AG04450 (cell line): ENCODE measurements at places on chromosomes 12 and 14.

DNA sequence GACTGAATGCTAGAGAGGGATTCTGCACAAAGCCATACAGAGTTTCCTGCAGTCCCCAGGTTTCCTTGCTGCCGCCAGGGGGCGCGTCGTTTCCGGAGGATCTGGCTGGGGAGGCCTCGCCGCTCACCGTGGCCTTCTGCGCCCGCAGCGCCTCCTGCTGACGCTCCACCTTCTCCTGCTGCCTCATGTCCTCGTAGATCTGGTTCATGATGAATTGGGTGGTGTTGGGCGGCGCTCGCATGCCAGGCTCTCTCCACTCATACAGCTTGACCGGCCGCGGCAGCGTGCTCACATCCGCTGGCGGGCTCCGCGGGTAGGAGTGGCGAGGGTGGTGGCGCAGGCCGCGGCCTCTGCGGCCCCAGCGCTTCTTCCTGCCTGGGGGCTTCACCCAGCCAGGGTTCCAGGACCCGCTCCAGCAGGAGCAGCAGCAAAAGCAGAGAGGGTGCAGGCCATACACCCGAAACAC is 987 bp downstream of the CCER1 start:
- no peak for DNase-seq

DNA sequence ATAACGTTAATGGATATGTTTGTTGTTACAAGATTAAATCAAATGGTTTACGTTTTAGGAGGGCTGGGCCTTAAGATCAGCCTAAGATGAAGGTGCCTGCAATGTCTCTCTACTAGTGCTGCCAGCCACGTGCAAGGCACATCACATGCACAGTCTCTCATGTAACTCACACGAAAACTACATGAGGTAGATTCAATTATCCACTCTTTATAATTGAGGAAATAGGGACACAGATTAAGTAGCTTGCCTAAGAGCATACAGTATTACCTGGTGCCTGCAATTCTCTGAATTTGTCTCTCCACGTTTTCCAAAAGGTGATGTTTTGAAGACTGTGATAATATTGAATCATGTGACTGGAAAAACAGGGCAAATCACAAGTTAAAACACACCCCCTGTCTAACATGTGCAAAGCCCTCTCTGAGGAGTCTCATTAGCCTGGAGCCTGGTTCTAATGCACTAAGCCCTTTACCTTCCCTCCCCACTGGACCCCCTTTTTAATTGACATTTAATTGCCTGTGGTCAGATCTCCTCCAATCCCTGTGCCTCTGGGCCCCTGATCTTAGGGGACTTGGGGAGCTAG is 14.6 kb upstream of the ATP2A2 start:
- no peak for DNase-seq

- no peak for DNase-seq
Observed at GRCh38 chr12:31897781-31898503, 61.3 kb upstream of the RESF1 start.

DNA sequence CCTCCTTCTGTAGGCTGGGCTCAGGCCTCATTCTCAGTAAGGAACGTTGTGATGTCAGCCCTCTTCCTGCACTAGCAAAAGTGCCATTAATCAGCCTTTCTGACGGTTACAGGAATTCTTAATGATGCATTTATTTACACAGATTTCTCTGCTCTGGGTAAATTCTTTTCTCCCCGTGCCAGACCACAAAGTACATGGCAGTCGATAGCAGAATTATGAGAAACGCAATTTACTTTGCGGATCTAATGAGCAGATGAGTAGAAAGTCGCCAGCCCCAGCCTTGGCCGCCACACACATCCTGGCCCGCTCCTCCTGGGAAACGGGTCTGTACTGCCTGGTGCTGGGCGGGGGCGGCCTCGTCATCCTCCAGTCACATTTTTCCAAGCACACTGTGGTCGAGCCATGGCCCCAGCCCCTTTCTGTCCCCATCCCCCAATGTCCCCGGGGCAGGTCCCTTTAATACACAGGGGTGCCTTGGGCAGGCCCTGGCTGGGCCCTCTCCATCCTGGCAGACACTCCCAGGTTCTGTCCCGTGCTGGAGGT is 25.9 kb downstream of the NOC4L start:
- no peak for DNase-seq

DNA sequence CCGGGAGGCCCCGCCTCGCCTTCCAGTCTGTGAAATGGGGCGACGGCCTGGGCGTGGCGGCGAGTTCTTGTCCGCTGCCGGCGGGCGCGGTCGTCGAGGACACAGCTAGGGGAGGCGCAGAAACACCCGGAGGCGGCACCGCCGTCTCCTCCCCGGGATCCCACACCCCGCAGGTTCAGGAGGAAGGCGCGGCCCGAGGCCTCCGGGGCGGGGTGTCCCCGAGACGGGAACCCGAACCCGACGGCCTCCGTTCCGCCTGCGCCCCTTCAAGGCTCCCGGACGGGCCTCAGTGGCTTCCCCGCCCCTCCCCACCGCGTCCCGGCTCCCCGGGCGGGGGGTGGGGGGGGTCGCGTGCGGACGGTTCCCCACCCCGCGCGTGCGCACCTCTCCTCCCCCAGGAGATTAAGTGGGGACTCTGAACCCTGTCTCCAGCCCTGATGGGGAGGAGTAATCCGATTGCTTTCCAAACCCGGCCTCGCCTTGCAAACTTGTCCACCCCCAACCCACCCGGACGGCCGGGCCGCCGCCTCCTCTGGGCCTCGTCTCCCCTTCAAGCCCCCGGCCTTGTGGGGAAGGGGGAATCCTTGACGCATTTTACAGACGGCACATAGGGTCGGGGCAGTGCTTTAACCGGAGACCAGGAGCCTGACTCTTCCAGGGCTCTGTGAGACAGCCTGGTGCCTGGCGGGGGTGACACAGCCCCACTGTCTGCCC is 35.3 kb upstream of the ANKRD9 start:
- DNase-seq, result no peak

GRCh38 chr12:45907955-45908354 is 82.4 kb downstream of the SCAF11 start:
- DNase-seq, result no peak

DNA sequence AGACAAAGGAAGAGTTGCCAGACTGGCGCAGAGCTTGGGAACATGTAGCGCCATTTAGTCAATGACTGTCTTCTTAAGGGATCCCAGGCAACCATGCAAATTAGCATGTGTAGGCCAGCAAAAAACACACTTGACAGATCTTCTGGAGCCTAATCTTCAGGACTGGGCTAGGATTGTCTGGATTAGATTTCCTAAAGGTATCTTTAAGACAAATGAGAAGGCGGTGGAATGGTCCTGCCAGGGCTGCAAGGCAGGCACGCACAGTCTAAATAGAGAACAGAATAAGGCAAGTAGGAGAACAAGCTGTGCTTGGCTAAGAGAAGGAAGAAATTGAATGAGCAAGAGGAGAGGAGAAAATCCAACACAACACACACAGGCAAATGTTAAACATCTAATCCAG is 80.0 kb downstream of the CIT start:
- DNase-seq, result no peak

DNA sequence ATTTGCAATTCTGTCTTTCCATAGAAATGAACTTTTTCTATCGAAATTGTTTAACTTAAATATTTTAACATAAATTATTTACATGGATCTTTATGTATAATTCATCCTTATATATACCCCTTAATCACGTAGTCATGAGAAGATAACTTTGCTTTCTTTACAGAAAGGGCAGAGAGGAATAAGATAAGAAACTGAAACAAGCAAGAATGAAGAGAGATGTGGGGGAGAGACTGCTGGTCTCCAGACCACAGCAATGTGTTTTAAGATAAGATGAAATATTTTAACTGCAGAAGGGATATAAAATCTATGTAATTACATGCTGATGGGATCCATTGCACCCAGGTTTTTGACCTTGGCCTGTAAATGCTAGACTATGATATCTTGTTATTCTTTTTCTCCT is 34.7 kb upstream of the DNM1L start:
- no peak for DNase-seq

GRCh38 chr12:78194448-78194847 is 363.8 kb downstream of the NAV3 start:
- peak; percentile 59 for DNase-seq

DNA sequence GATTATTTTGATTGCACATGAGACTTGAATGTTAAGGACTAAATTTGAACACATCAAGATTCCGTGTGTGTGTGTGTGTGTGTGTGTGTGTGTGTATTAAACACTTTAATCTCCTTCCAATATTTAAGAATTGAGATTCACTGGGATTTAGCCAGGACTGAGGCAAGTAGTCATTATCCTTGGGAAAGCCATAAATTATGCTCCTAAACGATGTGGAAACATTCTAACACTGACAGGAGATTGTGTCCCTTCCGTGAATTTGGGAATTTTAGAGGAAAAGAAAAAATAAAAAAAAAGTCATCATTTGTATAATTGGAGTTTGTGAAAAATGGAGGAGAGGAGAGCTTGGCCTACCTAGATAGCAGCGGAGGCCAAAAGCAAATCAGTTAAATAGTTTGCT is 212.9 kb downstream of the DUSP6 start:
- DNase-seq, result no peak

- DNase-seq, result no peak
Observed at GRCh38 chr12:64124511-64125197, 97.4 kb downstream of the KICS2 start.

GRCh38 chr14:99001241-99001640 is 270.8 kb downstream of the BCL11B start:
- no peak for DNase-seq

- DNase-seq, result no peak
Observed at GRCh38 chr14:95362138-95362494, 42.4 kb upstream of the CLMN start.

DNA sequence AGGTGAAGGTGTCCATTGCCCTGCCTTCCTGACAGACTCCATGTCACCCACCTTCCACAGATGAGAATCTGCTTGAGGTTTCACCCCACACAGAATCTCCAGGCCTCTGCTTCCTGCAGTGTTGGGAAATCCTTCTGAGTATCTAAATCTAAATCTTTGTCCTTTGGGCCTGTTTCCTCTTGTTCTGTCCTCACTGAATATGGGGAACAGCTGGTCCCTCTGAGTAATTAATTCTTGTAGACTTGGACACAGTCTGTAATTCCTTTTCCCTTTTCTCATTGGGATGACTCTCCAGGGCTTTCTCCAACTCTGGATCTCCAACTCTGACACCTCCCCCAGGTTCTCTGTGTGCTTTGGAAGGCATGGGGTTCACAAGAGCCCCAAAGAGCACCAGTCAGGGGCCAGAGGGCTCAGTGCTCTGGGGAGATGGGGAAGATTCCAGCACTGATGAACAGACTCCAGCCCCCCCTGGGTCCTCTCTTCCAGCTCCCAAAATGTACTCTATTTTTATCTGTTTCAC is 2.3 kb upstream of the ACVRL1 start:
- no peak for DNase-seq

DNA sequence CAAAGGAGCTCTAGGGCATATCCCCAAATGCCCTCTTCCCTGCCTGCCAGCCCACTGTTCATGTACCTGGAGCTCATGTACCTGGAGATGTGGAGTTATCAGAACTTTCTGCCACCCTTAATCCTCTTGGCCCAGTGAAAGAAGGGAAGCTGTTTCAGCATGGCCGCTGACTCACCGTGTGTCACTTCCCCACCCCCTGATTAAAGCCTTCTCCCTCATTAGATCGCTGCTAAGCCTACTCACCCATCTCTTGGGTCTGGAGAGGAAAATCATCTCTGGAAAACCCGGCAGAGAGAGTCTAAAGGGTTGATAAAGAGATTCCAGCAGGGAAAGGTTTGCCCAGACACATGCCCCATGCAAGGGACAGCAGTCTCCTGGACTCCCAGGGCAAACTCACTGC is 4.5 kb upstream of the LTBP2 start:
- no peak for DNase-seq

DNA sequence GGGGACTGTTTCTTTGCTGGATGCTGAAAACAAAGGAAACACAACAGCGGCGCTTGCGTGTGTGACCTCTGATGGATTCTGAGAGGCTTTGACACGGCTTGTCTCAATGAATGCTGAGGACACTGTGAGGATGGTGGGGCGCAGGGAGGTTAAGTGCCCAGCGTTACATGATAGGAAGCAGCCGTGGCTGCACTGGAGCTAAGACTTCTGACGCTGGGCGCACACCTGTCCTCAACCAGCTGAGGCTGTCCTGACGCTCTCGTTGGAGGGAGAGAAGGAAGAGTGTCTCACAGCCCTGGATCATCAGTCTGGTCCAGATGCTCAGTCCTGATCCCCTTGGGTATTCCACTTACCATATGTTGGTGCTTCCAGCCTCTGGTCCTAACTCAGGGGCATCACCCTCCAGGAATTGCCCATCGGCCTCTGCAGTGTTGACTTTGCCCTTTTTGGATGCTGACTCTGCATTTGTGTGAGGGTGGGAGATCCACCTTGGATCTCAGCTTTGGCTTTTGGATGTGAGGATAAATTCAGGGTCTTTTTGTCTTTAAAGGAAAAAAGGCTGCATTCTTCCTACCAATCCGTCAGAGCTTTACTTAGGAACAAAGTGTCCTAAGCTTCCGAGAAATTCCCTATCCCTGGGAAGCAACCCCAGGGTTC is 125.2 kb downstream of the ZNF664 start:
- no peak for DNase-seq

DNA sequence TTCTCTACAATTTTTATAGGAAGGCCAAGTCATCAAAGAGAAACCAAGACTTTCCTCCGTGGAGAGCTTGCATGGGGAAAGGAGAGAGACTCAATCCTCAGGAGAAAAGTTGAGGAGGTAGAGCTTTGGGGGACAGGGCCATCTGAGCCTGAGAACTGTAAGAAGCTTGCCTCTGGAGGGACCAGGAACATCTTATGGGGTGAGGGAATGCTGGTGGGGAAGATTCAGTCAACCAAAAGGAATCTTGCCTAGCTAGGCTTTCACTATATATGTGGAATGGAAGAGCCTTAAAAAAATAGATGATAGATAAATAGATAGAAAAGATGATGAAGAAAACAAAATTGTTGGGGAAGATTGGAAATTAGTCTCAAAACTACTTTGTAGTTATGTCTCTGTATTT is 63.5 kb downstream of the DYRK2 start:
- no peak for DNase-seq

- DNase-seq, result no peak
Observed at GRCh38 chr12:67650388-67651131, 2.0 kb downstream of the DYRK2 start.
